ENCODE measurements at places on chromosomes 5 and 9. TPM values are rescaled to one million over a fixed set of nuclear protein-coding genes. Genes with fewer than 3 reads are reported as not detected.

Gene CFAP77
- polyA plus RNA-seq: not detected

DNA sequence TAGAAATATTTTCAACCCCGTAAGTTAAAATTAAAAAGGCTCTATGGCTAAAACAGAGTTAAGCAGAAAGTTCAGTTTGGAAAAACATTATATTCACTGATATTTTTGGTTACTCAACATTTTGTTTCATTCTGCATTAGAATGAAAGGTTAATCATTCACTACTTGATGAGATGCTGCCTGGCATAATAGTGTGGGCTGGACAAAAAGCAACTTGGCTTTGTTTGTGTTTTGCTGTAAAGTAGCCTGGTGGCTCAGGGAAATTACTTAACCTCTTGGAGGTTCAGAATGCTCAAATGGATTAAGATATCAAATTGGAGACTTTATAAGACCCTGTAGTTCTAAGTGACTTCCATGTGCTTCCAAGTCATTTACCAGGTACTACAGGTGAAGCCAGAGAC, 367.4 kb upstream of the TRPC7 start:
- no peak for DNase-seq

DNA sequence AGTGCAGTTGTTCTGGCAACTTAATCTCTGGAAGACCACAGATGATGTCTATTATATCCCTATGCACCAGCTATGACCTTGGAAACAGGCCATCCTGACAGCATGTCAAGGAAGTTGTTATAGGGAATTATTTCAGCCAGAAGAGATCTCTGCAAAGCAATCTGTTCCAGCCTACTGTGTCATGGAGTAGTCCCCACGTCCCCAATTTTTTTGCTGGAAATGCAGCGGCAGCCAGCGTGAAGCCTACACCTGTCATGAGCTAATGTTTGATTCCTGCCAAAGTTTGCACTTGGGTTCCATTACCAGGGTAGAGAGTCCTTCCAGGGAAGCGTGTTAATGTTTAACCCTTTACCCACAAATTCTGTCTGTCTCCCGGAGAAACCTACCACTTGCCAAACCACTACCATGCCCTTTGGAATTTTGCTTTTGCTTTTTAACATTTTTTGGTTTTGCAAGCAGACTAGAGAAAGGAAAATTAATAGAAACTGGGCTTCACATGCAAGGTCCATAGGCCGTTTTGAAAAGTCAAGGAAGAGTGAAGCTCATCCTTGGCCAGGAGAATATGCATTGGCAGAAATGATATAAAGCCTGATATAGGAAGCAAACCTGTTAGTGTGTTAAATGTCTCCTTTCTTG, 174.9 kb upstream of the SPRY4 start:
- no peak for DNase-seq

- DNase-seq: peak; percentile 67
These were observed 152.9 kb downstream of the FRMD3 start for GRCh38 chr9:83385317-83385716.

DNA sequence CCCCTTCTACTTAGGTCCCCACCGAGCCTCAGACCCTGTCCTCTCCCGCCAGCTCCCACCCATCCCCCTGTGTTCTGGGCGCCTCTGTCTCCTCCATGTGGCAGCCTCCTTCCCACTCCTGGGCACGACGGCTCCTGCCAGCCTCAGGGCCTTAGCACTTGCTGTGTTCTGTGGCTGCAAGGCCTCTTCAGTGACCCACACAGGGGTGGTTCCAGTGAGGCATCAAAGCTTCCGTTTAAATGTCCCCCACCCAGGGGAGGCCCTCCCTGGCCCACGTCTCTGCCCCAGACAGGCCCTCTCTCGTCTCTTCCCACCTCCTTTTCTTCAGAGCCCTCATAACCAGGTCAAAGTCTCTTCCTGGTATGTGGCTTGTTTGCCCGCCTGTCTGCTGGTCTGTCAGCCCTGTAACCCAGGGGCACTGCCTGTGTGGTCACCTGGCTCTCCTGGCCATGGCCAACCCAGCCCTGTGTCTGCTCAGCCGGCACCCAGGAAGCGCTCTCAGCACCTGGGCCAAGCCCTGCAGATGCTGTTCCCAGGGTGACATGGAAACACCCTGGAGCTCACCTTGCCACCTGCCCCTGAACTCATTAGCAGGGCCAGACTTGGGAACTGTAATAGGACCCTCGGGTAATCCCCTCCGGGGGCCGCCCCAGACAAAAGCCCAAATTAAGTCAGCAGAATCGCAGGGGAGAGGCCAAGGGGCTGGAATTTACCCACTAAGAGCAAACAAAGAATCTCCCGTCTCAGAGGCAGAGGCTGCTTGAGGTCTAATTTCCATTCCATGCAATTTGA, 33.7 kb downstream of the LHX3 start:
- no peak for DNase-seq

DNA sequence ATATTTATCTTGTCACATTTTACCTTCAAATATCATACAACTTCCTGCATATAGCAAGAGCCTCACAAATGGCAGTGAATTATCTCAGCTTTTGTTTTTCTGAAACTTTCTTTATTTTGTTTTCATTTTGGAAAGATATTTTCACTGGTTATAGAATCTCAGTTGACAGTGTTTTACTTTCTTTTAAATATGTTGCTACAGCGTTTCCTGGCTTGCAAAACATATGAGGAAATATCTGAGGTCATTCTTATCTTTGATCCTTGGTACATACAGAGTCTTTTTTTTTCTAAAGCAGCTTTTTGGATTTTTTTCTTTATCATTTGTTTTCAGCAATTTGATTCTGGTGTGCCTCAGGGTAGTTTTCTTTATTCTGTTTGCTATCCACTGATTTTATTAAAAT, 77.6 kb upstream of the CEP78 start:
- no peak for DNase-seq

- no peak for DNase-seq
These were observed 388.1 kb upstream of the ACO1 start for GRCh38 chr9:31996331-31996730.

GRCh38 chr5:88690409-88691229, 192.4 kb downstream of the MEF2C start:
- peak; percentile 84 for DNase-seq

DNA sequence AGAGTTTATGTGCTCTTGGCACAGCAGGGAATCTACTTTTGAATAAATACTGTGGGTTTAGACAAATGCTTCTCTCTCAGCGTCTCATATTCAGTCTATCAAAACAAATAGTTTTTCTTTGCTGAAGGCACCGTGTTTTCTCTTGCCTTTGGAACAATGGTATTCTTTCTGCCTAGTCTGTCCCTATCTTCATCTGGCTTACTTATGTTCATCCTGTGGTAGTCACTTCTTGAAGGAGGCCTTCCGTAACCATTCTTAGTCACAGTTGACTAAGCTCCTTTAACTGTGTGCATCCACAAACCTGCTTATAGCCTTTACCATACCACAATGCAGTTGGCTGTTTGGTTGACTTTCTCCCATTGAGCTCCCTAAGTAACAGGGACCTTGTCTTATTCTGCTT, 45.9 kb downstream of the LARP1 start:
- peak; percentile 69 for DNase-seq

GRCh38 chr5:56819060-56819881, 3.9 kb downstream of the MAP3K1 start:
- no peak for DNase-seq

All from GM23248 (cell line).